ENCODE measurements at places on chromosomes 1 and 21.

DNA sequence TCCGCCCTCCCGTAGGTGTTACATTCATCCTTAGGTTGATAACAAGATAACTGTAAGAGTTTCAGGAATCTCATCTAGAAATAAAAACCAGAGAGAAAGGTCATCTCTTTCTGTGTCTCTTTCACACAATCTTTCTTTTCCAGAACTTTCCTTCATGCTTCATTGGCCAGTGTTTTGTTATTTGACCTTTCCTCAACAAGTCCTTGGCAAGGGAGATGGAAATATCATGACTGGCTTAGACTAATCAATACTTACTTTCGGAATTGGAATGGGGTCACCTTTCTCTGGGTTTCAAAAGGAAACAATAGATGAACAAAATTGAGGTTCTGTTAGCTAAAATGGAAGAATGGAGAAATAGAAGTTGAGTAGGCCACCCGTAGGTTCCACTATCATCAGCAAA, 72.9 kb upstream of the PPP2R5A start:
- no peak for DNase-seq

DNA sequence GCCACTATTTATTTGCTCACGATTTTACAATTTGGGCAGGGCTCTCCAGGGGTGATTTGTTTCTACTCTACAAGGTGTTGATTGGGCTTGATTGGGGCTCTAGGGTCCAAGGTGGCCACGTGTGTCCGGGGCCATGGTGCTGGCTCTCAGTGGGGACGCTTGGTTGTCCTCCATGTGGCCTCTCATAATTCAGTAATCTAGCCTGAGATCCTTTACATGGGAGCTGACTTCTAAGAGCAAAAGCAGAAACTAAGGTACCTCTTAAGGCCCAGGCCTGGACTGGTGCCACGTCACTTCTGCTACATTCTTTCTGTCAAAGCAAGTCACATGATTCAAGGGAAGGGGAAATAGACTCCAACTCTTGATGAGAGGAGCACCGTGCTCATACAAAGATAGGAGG, 8.1 kb upstream of the PSRC1 start:
- no peak for DNase-seq

DNA sequence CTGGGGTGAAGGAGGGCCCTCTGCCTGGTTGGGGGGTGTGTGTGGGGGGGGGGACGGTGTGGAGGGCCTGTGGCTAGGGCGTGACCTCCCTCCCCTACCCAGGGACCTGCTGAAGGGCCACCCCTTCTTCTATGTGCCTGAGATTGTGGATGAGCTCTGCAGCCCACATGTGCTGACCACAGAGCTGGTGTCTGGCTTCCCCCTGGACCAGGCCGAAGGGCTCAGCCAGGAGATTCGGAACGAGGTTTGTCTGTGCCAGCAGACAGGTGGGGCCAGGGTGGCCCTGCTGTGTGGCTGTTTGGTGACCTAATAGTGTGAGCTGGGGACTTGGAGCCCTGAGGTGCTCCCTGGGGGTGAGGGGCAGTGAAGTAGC, 43.9 kb downstream of the COQ8A start:
- DNase-seq: no peak

DNA sequence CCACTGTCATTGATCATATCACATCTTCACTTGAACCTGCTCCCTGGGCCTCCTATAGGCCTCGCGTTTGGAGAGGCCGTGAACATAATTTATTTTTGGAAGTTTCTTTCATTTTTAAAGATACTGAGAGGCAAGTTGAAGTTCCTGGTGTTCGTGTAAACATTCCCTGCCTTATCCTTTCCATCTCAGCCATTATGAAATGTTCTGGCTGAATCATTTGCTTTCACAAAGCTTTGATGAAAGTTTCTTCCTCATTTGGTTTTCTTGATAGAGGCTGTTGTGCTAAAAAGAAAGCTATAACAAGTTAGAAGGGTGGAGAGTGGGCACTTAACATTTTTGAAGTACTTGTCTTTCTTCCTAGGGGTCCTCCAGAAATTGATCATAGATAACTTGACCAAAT, 15.5 kb downstream of the CAMTA1 start:
- DNase-seq: peak; percentile 65

- no peak for DNase-seq
These were observed 1530.1 kb upstream of the TPTE start for GRCh38 chr21:8991088-8991907.

DNA sequence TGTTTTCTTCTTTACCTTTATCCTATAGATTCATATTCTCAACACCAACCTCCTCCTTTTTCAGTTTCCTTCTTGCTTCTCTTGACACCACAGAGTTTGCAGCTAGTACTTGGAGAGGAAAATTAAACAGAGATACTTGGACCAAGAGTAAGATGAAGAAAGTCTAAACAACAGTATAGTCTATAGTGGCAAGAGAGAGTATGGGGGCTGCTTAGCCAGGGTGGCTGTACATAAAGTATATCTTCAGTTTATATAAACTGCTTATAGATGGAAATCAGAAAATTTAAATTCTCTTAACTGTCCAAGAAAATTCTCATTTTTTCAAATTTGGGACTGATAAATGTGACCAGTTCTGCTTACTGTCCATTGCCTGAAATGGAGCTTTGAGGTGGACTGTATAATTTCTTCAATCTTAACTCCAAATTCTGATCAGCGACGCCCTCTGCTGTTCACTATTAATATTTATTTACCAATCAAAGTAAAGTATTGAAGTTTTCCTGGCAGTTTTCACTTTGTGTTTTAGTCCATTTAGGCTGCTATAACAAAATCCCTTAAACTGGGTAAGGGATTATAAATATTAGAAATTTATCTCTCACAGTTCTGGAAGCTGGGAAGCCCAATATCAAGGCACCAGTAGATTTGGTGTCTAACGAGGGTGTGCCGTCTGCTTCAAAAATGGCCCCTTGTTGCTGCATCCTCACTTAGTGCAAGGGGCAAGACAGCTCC, 14.8 kb upstream of the METTL18 start:
- DNase-seq: peak; percentile 60

GRCh38 chr1:2492091-2492490, 16.0 kb downstream of the PLCH2 start:
- no peak for DNase-seq

DNA sequence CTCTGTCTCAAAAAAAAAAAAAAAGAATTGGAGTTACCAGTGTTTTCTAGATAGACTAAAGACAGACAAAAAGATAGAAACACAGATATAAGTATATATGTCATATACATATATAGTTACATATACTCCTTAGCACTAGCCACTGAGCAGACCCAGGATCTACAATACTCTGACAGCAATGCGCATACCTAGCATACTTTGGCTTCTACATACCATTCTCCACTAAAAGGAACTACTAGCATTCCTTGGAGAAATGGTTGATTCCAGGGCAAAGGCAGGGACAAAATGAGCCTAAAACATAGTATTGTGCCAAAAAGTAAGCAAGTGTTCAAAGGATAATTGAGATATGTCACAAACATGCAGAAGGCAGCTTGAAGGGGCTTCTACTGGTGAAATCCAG, 22.7 kb downstream of the SYNJ1 start:
- no peak for DNase-seq

All from ELR (cell line).